NB4 (cell line): ENCODE measurements at places on chromosomes 3 and 15.
A peak's percentile ranks its signal among the peaks of the same experiment; 100 is the strongest.

GRCh38 chr3:38717355-38718240, 68.1 kb upstream of the SCN5A start:
- no peak for DNase-seq

- DNase-seq: no peak
Measured at GRCh38 chr3:184237211-184237610, 7.8 kb downstream of the VWA5B2 start.

DNA sequence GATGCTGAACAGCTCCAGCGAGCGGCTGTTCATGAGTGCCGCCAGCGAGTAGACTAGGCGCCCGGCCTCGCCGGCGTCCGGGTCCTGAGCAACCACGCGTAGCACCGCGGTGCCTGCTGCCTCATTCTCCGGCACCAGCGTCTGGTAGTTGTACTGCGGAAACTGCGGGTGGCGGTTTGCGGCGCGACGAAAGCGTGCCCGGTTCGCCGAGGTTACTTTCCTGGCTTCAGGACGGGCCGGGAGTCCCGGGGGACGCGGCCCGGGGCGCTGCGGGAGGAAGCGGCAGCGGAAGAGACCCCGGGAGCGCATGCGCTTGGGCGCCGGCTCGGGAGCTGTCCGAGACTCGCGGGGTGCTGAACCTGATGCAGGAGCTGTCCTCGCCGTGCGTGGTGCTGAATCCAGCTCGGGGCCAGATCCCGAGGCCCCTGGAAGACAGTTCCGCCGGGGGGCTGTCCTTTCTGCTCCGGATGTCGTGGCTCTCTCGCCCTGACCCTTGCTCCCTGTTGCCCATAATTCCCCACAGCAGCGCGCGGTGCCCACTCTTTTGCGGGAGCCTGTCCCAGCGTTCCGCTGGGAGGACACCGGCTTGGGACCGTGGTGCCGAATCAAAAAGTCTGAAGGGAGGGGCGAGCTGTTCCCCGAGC, 1.1 kb downstream of the CELSR3 start:
- DNase-seq: peak; percentile 77

DNA sequence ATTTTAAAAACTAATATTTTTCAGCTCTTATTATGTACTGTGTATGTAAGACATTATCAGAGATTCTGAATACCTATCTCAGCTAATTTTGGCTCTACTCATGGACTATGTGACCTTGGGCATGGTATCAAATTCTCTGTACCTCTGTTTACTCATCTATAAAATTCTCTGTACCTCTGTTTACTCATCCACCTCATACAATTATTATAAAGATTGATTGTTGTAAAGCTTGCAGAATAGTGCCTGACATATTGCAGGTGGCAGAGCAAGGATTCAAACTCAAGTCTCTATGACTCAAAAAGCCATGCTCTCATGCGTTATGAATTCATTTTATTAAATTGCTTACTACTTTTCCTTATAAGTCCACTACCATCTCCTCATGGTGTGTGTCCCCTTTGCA, 151.9 kb upstream of the ARL6 start:
- no peak for DNase-seq

- DNase-seq: peak; percentile 49
Measured at GRCh38 chr3:197847866-197848401, 56.9 kb downstream of the LRCH3 start.

GRCh38 chr3:117282566-117282965, 573.0 kb downstream of the TUSC7 start:
- no peak for DNase-seq

DNA sequence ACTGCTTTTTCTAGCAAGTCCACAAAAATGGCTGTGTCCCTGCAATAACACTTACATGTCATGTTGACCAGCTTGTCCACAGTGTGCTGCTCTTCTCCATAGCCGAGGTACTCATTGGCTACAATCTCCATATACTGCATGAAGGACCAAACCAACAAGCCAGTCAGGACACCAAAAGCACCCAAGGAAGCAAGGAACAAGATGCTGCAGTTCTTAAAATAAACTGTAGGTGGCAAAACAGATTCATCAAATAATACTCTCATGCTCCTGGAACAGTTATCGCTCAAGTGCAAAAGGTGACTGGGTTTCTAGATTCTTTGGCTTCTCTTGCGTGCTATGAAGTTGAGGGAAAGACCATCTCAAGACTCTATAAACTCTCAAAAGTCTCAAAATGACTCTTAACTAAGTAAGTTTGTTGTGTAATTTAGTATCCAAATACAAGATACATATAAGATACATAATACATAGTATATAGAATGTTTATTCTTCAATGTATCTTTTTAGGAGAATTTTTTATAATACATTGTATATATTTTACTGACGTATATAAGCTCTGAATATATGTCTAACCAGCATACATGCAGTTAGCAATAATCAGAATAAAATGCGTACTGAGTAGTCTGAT, 57.0 kb downstream of the NEK10 start:
- DNase-seq: peak; percentile 67

DNA sequence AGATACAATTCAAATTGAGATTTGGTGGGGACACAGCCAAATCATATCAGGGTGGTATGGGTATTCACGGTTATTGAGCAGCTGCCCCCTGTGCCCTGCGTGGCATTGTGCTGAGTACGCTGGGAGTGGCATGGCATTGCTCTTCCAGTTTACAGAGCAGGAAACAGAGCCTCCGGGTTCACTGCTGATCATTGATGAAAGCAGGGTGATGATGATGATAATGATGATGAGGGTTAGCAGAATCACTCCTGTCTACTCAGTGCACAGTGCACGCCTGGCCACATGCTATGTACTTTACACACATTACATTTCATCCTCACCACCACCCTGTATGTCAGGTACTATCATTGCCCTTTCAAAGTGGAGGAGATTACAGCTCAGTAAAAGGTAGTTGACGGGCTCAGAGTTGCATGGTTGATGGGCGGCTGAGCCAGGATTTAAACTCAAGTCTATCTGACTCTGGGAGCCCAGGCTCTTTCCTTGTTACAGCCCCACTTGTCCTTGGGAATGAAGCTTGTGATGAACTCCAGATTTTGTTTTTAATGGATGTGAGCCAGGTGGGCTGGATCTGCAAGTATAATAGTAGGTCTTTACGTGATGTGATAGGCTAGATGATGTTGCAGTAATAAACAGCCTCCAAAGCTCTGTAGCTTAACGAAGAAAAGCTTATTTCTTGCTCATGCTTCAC, 87.6 kb upstream of the MYZAP start:
- no peak for DNase-seq

GRCh38 chr3:161369531-161369930, 1.8 kb downstream of the SPTSSB start:
- DNase-seq: no peak

DNA sequence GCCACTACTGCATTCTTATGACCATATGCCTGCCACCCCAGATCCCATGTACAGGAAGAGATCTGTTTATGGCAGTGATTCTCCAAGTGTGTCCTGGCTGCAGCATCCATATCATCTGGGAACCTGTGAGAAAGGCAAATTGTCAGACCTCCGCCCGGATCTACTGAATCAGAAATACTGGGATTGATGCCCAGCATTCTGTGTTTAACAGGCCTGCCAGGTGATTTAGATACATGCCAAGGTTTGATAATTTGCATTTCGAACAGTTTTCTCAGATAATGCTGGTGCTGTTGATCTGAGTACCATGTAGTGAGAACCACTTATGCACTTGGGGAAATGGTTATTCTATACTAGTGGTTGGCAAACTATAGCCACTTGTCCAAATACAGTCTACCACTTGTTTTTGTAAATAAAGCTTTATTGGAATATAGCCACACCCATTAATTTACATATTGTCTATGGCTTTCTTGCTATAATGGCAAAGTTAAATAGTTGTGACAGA, 165.4 kb downstream of the SSR3 start:
- no peak for DNase-seq

DNA sequence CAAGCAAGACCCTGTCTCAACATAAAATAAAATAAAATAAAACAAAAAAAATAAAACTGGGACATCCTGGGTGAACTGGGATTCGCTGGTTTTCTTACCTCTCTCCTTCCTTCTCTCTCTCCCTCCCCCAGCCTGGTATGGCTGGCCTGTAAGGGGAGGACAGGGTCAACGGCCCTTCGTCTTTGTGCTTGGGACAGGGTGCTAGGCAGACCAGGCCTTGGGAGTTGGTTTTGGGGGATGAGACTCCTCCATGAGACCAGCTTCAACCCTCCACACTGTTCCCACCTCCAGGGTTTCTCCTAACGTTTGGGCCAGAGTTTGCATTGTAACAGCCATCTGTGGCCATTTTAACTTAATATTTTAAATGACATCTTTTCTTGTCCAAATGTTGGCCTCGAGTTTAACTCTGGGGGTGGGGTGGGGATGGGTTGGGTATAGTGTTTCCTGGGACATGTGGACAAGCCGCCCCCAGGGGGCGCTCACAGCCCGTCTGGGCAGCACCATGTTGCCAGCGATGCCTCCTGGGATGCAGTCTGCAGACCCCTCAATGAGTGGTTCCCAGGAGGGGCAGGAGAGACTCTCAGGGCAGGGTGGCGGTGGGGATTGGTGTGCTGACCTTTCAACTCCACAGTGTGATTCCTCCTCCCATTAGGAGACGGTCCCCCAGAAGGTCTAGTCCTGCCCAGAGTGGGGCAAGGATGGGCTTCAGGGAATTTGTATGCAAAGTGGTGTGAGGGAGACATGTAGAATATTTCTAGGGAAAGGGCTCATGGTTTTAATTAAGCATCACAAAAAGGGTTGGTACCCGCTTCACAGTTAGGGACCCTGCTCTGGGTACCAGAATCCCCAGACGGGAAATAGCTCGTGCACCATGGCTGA, 37.7 kb upstream of the LCTL start:
- peak; percentile 73 for DNase-seq

DNA sequence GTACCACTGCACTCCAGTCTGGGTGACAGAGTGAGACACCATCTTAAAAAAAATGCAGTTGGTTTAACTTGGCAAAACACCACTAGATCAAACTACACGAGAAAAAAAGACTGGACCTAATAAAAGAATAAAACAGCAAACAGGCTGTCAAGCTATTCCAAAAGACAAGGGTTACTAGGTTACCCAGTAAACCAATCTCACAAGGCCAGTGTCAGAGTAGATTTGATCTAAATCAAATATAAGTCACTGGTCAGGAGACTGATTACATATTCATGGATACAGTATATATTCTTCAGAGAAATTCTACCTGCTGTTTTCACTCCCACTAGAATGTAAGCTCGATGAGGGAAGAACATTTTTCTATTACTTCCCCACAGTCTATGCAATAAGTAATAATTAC, 2.5 kb upstream of the GANC start:
- no peak for DNase-seq

- no peak for DNase-seq
Measured at GRCh38 chr15:71290881-71291635, 175.8 kb downstream of the THSD4 start.

DNA sequence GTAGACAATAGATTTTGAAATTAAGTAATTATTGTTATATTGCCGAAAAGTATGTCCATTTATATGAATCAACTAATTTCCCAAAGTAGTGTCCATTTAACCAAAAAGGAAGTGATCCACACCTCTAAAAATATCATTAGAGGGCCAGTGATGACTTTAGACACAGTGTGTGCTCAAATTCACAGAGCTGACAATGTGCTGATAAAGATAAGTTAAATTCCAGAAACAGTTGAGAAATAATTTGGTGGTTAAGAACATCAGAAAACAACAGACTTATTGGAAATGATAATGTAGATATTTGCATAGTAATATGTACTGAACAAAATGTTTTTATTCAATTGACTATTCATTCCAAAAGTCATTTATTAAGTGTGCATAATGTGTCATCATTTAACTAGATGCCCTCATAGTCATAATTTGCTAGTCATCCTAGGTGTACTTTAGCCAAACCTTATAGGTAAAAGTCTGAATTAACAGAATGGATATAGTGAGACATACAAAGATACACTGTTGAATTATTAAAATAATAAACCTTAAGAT, 230.2 kb upstream of the ADAMTS9 start:
- no peak for DNase-seq

DNA sequence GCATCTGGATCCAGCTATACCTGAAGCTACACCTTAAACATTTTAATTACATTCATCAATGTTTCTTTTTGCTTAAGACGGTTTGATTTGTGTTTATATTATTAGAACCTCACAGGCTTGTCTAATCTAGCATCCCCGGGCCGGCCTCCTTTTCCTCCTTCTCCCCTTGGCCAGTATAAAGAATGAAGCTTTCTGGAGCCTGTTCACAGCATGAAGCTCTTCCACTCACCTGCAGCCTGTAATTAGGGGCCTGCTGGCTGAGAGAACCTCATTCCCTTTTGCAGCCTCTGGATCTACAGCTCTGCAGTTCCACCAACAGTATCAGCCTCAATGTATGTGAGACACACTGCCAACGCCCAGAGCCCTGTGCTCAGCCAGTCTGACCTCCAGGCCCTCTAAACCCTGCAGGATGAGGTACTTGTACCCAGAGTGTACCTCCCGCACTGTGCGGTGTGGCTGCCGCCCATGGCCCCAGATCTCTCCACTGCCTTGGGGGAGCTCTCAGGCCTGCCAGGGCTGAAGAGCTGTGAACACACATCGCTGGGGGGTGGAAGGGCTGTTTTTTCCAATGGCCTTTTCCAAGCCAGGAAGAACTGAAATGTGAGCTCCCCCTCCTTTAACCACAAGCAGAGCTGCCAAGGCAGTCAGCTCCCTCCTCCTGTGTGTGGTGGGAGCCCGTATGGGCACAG, 114.7 kb upstream of the ALDH1A3 start:
- no peak for DNase-seq

GRCh38 chr3:183577346-183577745, 21.8 kb upstream of the KLHL6 start:
- DNase-seq: no peak

DNA sequence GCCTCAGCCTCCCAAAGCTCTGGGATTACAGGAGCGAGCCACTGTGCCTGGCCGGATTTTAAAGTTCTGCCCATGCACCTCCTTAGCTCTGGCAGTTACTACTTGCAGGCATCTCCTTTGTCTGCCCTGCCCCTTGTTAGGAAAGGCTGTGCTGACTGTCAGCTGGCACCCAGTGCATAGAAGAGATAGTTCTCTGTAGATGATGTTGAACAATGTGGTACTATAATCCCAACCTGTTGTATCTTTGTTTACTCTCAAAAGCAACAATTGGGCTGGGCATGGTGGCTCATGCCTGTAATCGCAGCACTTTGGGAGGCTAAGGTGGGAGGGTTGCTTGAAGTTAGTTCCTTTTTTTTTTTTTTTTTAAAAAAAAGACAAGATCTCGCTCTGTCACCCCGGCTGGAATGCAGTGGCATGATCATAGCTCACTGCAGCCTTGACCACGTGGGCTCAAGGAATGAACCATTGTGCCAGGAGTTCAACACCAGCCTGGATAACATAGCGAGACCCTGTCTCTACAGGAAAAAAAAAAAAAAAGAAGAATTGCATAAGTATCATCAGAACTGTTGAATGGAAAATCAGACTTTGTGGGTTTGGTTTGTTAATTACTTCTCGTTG, 30.6 kb downstream of the FLNB start:
- DNase-seq: peak; percentile 56

GRCh38 chr15:101123222-101123910, 128.5 kb downstream of the CHSY1 start:
- DNase-seq: peak; percentile 65

GRCh38 chr3:152051501-152052404, 178.3 kb downstream of the SUCNR1 start:
- DNase-seq: no peak
